ENCODE measurements at places on chromosomes 6 and 20. TPM values are rescaled to one million over a fixed set of nuclear protein-coding genes. Genes with fewer than 3 reads are reported as not detected.

SLC22A2 gene
- total RNA-seq, result not detected

HSPA1L gene
- 4.3 TPM for total RNA-seq

GRCh38 chr6:158220786-158221442 lies 52.8 kb downstream of the GTF2H5 start:
- no peak overlapping the region for H3K27ac ChIP-seq
- H3K4me3 ChIP-seq, result no peak overlapping the region
- no peaks in the 10 kb centered on the region for H3K27me3 ChIP-seq
- no peaks in the 10 kb centered on the region for H3K4me1 ChIP-seq
- DNase-seq, result peak; percentile 76

DNA sequence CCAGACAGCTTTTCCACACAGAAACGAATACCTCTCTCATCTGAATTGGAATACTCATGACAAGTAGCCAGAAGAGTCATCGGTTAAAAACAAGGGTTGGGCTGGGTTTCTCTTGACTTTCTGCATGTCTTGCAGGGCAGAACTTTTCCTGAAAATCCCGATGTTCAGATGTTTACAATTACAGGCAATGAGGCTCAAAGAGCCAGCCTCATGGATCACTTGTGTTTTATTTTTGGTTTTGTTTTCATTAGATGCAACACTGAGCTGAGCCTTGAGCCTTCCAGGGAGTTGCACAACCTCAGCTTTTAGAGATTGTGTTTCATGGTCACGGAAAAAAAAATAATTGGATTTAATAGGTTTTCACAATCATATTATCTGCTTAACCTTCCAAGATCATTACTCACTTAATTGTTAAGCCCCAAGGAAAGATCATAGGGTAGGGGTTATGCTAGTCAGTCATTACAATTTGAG lies 288.1 kb upstream of the PRDM1 start:
- H3K36me3 ChIP-seq, result no peaks in the 10 kb centered on the region
- peak; percentile 60 for DNase-seq
- no peaks in the 10 kb centered on the region for H3K27me3 ChIP-seq
- peaks cover 46% of the 10 kb centered on the region for H3K4me1 ChIP-seq
- H3K27ac ChIP-seq, result peak overlapping the region; percentile 73

DNA sequence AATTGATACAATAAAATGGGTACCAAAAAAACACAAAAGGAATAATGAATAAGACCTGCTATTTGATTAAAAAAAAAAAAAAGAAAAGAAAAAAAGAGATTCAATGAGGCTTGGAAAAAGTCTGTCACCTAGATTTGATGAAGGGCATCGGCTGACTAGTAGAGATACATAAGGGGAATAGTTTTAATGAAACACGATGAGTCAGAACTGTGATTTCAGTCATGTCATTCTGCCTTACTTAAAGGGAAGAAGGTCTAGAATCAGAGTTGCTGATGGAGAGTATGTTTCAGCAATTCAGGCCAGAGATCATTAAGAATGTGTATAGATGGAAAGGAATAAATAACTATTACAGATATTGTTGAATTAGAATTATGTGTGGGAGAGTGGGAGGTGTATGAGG lies 565.9 kb upstream of the RNF217 start:
- no peak for DNase-seq
- no peaks in the 10 kb centered on the region for H3K36me3 ChIP-seq
- no peak overlapping the region for H3K4me3 ChIP-seq
- no peaks in the 10 kb centered on the region for H3K4me1 ChIP-seq
- H3K27ac ChIP-seq, result no peak overlapping the region
- H3K27me3 ChIP-seq, result no peaks in the 10 kb centered on the region

GRCh38 chr6:43890197-43891062 lies 120.4 kb downstream of the VEGFA start:
- no peaks in the 10 kb centered on the region for H3K36me3 ChIP-seq
- H3K4me1 ChIP-seq, result no peaks in the 10 kb centered on the region
- no peak overlapping the region for H3K4me3 ChIP-seq
- H3K27me3 ChIP-seq, result no peaks in the 10 kb centered on the region
- H3K27ac ChIP-seq, result no peak overlapping the region

DNA sequence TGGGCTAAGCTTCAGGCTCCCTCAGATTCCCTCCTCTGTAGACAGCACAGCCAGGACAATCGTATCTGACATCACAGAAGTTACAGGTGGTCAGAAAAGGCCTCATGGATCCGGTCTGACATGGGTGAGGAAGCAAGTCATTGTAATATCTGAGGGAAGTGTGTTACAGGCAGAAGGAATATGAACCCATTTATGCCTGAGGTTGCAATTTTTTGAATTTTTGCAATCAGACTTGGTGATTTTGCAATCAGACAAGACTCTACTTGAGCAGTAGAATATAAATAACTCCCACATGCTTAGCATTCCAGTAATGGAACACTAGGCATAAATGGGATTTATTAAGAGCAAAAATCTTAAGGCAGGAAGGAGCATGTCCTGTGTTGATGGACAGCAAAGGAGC lies 52.1 kb downstream of the CBLN4 start:
- peak overlapping the region; percentile 6 for H3K27ac ChIP-seq
- H3K27me3 ChIP-seq, result no peaks in the 10 kb centered on the region
- H3K4me1 ChIP-seq, result no peaks in the 10 kb centered on the region
- no peak for DNase-seq

DNA sequence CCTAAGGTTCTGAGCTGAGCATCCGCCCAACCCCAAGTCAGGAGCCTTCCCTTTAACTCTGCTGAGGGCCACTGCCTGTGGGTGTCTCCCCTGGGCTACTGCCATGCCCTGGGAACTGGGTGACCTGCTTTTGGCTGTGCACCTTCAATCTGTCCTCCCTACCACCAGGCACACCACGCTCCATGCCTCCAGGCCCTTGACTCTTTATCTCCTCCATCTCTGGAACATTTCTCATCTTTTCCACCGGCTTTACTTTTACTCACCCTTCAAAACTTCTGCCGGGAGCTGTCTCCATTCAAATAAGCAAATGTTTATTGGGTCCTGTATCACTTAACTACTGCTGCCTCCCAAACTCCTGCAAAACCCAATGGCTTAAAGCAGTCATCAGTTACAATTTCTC lies 83.3 kb upstream of the NHSL1 start:
- no peak overlapping the region for H3K27ac ChIP-seq
- no peaks in the 10 kb centered on the region for H3K36me3 ChIP-seq
- no peak overlapping the region for H3K4me3 ChIP-seq

- H3K27ac ChIP-seq, result no peak overlapping the region
- H3K4me3 ChIP-seq, result no peak overlapping the region
- no peaks in the 10 kb centered on the region for H3K36me3 ChIP-seq
- no peaks in the 10 kb centered on the region for H3K27me3 ChIP-seq
- no peak for DNase-seq
- H3K4me1 ChIP-seq, result no peaks in the 10 kb centered on the region
These were observed 143.4 kb upstream of the RPS6KA2 start for GRCh38 chr6:166770216-166771116.

GRCh38 chr6:139649128-139649527 lies 274.7 kb upstream of the CITED2 start:
- no peak overlapping the region for H3K27ac ChIP-seq
- no peaks in the 10 kb centered on the region for H3K27me3 ChIP-seq
- no peak overlapping the region for H3K4me3 ChIP-seq
- no peak for DNase-seq

DNA sequence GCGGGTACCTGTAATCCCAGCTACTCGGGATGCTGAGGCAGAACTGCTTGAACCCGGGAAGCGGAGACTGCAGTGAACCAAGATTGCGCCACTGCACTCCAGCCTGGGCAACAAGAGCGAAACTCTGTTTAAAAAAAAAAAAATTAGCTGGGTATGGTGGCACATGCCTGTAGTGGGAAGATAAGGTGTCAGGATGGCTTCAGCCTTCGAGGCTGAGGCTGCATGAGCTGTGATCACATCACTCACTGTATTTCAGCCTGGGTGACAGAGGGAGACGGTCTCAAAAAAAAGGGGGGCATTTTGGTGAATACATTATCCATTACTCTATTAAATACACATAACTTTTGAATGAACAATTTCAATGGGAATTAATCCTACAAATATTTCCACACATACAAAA lies 32.4 kb downstream of the SNX3 start:
- H3K36me3 ChIP-seq, result no peaks in the 10 kb centered on the region
- H3K27ac ChIP-seq, result no peak overlapping the region
- no peaks in the 10 kb centered on the region for H3K27me3 ChIP-seq
- peaks cover 21% of the 10 kb centered on the region for H3K4me1 ChIP-seq
- DNase-seq, result no peak

DNA sequence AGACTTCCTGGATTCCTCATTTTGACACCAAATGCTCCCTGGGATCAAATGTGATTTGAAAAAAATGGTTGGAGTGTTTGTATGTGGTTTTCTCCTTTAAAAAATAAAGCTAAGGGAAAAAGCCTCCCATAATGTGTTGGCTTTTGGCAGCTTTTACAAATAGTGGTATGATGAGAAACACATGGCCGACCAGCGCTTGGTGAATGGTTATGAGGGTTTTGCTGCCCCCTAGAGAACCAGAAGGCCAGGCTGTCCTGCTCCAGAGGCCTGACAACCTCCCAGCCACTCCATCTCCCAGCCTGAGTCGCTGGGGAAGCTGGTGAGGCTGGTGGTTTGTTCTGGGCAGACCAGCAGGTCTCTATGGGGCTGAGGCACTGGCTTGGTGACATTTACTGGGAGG lies 69.3 kb downstream of the CLIC5 start:
- no peak overlapping the region for H3K27ac ChIP-seq
- no peaks in the 10 kb centered on the region for H3K4me1 ChIP-seq
- peak; percentile 15 for DNase-seq
- H3K4me3 ChIP-seq, result no peak overlapping the region
- H3K27me3 ChIP-seq, result no peaks in the 10 kb centered on the region
- H3K36me3 ChIP-seq, result no peaks in the 10 kb centered on the region

GJA10 gene
- not detected for total RNA-seq

GRCh38 chr6:148523551-148523950 lies 180.9 kb downstream of the SASH1 start:
- no peak overlapping the region for H3K27ac ChIP-seq
- H3K4me3 ChIP-seq, result no peak overlapping the region
- H3K4me1 ChIP-seq, result peaks cover 16% of the 10 kb centered on the region
- no peaks in the 10 kb centered on the region for H3K27me3 ChIP-seq
- H3K36me3 ChIP-seq, result no peaks in the 10 kb centered on the region
- DNase-seq, result no peak

DNA sequence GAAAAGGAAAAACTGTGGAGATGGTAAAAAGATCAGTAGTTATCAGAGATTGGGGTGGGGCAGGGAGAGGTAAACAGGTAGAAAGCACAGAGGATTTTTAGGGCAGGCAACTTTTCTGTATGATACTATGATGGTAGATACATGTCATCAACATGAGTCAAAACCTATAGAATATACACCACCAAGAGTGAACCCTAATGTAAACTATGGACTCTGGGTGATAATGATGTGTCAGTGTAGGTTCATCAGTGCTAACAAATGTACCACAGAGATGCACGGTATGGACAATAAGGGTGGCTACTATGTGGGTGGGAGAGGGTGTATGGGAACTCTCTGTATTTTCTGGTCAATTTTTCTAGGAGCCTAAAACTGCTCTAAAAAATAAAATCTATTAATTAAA lies 18.5 kb downstream of the PACSIN1 start:
- H3K4me1 ChIP-seq, result no peaks in the 10 kb centered on the region
- H3K27me3 ChIP-seq, result no peaks in the 10 kb centered on the region
- H3K4me3 ChIP-seq, result no peak overlapping the region
- H3K36me3 ChIP-seq, result no peaks in the 10 kb centered on the region
- no peak for DNase-seq
- no peak overlapping the region for H3K27ac ChIP-seq

GRCh38 chr20:1146957-1147356 lies 28.6 kb downstream of the PSMF1 start:
- no peak for DNase-seq
- H3K36me3 ChIP-seq, result peaks cover 6% of the 10 kb centered on the region
- no peaks in the 10 kb centered on the region for H3K4me1 ChIP-seq
- no peak overlapping the region for H3K4me3 ChIP-seq

BEND3 gene
- 1.2 TPM for total RNA-seq

GRCh38 chr6:13302291-13302690 lies 26.0 kb downstream of the TBC1D7 start:
- H3K4me1 ChIP-seq, result peaks cover 16% of the 10 kb centered on the region
- no peaks in the 10 kb centered on the region for H3K36me3 ChIP-seq
- peak; percentile 32 for DNase-seq
- H3K4me3 ChIP-seq, result no peak overlapping the region
- no peak overlapping the region for H3K27ac ChIP-seq

- DNase-seq, result no peak
- no peaks in the 10 kb centered on the region for H3K4me1 ChIP-seq
- H3K27me3 ChIP-seq, result no peaks in the 10 kb centered on the region
- H3K4me3 ChIP-seq, result no peak overlapping the region
- no peaks in the 10 kb centered on the region for H3K36me3 ChIP-seq
- H3K27ac ChIP-seq, result no peak overlapping the region
These were observed 353.1 kb downstream of the MAFB start for GRCh38 chr20:40335901-40336351.

FAM209B gene
- not detected for total RNA-seq

DNA sequence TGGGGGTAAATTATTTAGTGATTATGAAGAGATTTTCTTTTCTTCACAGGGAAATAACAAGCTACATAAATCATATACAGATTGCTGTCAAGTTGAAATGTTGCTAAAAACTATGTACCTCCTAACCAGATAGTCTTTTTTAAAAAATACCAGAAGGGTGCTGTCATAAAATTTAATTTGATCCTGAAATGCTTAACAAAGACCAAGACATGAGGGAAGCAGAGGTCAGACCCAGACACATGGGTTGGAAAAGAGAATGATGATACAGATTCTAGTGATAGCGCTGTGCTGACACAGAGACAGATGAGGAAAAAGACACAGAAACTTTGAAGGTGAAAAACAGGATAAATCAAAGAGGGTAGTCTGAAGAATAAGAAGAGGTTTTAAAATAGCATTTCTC lies 573.1 kb downstream of the HACE1 start:
- no peak overlapping the region for H3K4me3 ChIP-seq
- no peaks in the 10 kb centered on the region for H3K4me1 ChIP-seq
- H3K36me3 ChIP-seq, result no peaks in the 10 kb centered on the region
- DNase-seq, result no peak

- H3K27me3 ChIP-seq, result no peaks in the 10 kb centered on the region
- H3K4me3 ChIP-seq, result no peak overlapping the region
- H3K36me3 ChIP-seq, result no peaks in the 10 kb centered on the region
- H3K4me1 ChIP-seq, result peaks cover 6% of the 10 kb centered on the region
- H3K27ac ChIP-seq, result no peak overlapping the region
These were observed 3.5 kb downstream of the CST9 start for GRCh38 chr20:23602241-23602640.

- no peak for DNase-seq
- peaks cover 3% of the 10 kb centered on the region for H3K27me3 ChIP-seq
- no peak overlapping the region for H3K4me3 ChIP-seq
- no peak overlapping the region for H3K27ac ChIP-seq
- H3K4me1 ChIP-seq, result no peaks in the 10 kb centered on the region
- no peaks in the 10 kb centered on the region for H3K36me3 ChIP-seq
These were observed 91.2 kb upstream of the EXOC2 start for GRCh38 chr6:783966-784735.

DNA sequence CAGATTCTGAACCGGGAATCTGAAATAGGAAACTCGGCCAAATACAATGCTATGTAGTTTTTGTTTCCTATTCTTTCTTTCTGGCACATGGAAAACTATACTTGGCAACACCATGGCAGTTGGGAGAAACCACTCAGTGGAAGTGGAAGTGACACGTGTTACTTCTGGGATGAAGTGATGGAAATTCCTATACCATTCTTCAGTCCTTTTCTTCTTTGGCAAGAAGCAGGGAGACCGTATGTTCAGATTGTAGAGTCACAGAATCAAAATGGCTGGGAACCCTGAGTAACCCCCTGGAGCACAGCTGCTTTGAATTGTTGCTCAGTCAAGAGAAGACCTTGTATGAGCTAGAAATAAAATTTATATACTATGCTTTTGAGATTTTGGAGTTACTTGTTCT lies 18.8 kb upstream of the TINAG start:
- H3K27me3 ChIP-seq, result no peaks in the 10 kb centered on the region
- no peak for DNase-seq
- H3K27ac ChIP-seq, result no peak overlapping the region
- no peak overlapping the region for H3K4me3 ChIP-seq
- H3K4me1 ChIP-seq, result no peaks in the 10 kb centered on the region
